NCI-H1694 treated with DMSO at 0.1 percent for 48 hours (cell line): ENCODE measurements at places on chromosomes 5 and 9.
A peak's percentile ranks its signal among the peaks of the same experiment; 100 is the strongest.

DNA sequence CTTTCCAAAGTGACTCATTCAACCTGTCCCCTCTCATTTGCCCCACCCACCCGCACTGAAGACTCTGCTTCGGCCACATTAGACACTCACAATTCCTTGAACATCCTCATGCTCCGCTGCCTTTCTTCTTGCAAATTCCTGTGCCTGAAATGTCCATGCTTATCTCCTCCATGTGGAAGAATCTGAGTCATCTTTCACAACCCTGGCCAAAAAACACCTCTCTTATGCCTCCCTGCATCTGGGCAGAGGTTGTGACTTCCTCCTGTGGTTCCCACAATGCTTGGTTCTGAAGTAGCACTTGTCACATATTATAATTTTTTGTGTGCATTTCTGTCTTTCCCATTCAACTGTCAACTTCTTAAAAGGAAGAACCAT lies 238.6 kb downstream of the ENC1 start:
- no peak for DNase-seq

- no peak for DNase-seq
These were observed 5.9 kb upstream of the QSOX2 start for GRCh38 chr9:136251264-136252115.

GRCh38 chr9:120579139-120580050 lies 572 bp downstream of the CDK5RAP2 start:
- peak; percentile 24 for DNase-seq

DNA sequence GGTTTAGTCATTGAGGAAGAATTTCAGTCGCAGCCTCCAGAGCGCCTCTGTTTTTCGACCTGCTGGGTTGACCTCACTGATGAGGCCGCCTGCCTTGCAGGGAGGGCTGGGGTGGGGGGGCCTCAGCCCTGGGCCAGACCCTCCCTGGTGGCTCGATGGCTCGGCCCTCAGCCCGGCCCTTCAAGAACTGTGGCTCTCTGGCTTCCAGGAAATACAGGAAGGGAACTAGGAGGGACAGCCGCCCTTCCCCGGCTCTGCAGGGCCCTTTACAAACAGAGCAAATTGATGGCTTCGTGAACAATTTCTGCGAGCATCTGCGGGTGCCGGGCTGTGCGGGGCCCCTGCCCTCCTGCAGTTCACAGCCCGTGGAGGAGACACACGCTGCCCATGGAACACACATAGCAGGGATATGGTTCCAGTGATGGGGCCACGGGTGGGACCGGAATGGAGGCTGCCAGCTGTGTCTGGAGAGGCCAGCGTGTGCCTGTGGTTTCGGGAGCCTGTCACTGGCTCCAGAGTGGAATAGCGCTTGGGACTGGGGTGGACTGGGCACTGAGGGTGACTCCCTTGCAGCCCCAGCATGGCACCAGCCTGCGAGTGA lies 39.6 kb downstream of the COL5A1 start:
- no peak for DNase-seq

- DNase-seq, result no peak
These were observed 146.3 kb downstream of the TTC39B start for GRCh38 chr9:15160673-15161072.
